Fibroblast of skin of abdomen (primary cell): ENCODE measurements at places on chromosomes 1 and 21.

GRCh38 chr1:227961651-227962466, 14.1 kb upstream of the WNT9A start:
- DNase-seq: no peak

- DNase-seq: no peak
Observed at GRCh38 chr1:228413241-228414010, 3.2 kb downstream of the TRIM17 start.

DNA sequence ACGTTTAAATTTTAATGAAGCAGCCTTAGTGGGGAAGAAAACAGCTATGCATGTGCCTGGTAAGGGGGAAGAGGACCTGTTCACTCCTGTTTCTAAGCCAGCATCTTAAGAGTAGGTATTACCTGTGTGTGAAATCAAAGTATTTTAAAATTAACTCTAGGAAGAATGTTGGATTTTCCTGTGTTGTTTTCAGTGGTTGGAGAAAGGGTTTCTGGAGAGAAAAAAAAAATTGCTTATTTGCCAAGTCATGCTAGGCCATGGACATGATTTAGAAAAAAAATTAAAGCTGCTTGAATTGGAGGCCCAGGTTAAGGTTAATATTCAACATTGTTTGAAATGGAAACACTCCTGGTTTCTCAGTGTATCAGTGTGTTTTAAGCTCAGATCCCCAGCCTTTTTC, 42.9 kb upstream of the DNAJC6 start:
- DNase-seq: no peak

GRCh38 chr1:8083739-8084484, 57.8 kb upstream of the ERRFI1 start:
- peak; percentile 83 for DNase-seq

DNA sequence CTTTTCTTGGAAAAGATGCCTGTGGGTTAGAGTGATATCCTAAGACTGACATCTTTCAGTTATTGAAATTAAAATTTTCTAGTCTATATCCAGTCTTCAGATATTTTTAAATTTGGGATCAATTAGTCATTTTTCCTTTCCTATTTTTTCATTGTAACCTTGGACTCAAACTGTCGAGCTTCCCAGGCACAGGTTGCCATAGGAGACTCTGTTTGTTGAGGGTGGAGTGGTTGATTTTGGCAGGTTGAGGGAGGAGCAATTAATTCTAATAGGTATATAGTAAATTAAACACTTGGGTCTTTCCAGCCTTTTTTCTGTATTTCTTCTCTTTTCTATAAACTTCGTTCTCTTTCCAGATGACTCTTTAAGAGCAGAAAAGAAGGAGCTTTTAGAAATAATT, 326.8 kb downstream of the ASTN1 start:
- no peak for DNase-seq

GRCh38 chr1:58576325-58576726, 726 bp downstream of the TACSTD2 start:
- no peak for DNase-seq

DNA sequence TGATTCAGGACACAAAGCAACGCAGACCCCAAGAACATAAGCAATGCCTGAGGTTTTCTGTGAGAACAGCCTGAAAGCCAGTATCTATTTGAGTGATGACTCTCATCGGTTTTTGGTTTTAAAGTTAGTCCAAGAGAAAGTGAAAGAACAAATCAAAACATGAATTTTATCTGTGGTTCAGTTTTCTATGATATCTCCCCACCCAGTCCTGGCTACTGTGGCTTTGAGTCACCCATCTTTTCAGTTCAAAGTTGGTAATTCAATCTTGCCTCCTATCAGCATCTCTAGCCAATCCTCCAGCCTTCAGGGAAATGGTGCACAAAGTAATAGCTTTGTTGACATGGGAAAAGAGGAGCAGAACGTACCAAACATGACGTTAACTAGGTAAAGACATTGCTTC, 40.5 kb upstream of the KRTAP19-8 start:
- no peak for DNase-seq
